ENCODE measurements at places on chromosomes 11 and 22.

GRCh38 chr11:5081405-5081804 is 12.0 kb downstream of the OR52E1 start:
- DNase-seq, result no peak

- DNase-seq, result no peak
These were observed 57.9 kb upstream of the PHF21B start for GRCh38 chr22:45067731-45068130.

DNA sequence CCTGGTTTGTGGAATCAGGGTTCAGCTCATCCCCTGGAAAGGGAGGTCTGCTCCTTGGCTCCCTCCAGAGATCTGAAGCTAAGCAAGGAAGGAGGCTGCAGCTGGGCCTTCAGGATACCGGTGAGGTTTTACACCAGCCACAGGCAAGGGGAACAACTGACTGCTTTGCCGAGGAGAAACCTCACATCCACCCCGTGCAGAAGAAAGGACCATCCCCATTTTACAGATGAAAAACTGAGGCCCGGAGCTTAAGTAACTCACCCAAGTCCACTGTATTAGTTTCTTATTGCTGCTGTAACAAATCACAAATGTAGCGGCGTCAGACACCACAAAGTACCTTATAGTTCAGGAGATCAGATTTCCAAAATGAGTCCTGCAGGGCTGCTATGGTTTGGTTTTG is 173.7 kb downstream of the MN1 start:
- DNase-seq, result no peak

GRCh38 chr22:30169002-30169401 is 77.6 kb downstream of the LIF start:
- no peak for DNase-seq

- no peak for DNase-seq
These were observed 49.6 kb upstream of the TEAD1 start for GRCh38 chr11:12624595-12624994.
